ENCODE measurements at places on chromosomes 1 and 21.

- peak; percentile 81 for DNase-seq
These were observed 18.7 kb downstream of the CNTN2 start for GRCh38 chr1:205061665-205062069.

GRCh38 chr1:156246241-156246780 lies 1.5 kb downstream of the PAQR6 start:
- no peak for DNase-seq

GRCh38 chr1:55214212-55214933 lies 791 bp downstream of the USP24 start:
- peak; percentile 55 for DNase-seq

- DNase-seq, result peak; percentile 19
These were observed 98.8 kb downstream of the RABGAP1L start for GRCh38 chr1:174258148-174258550.

GRCh38 chr1:12696658-12697057 lies 19.3 kb upstream of the AADACL3 start:
- DNase-seq, result no peak

DNA sequence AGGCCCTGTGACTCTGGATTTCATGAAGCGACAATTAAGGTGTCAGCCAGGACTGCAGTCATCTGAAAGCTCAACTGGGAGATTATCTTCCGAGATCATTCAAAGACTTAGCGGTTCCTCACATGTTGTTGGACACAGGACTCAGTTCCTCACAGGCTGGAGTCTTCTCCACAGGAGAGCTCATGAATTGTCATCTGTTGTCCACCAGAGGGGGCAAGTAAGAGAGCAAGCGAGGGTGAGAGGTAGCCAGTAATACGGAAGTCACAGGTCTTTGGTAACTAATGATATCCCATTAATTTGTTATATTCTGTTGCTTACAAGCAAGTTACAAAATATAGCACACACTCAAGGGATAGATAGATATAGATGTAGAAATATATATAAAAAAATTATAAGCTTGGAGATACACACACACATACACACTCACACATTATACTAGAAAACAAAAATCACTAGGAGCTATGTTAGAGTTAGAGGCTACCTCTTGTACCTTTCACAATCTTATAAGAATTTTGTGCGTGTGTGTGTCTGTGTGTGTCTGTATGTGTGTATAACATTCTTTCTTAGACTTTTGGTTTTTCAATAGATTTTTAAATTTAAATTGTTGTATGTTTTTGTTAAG lies 1695.3 kb downstream of the BRINP3 start:
- DNase-seq, result peak; percentile 11

- DNase-seq, result no peak
These were observed 10.7 kb downstream of the EPHB2 start for GRCh38 chr1:22721122-22721873.

GRCh38 chr1:65002508-65003315 lies 36.4 kb upstream of the JAK1 start:
- peak; percentile 66 for DNase-seq

- no peak for DNase-seq
These were observed 47.0 kb downstream of the F5 start for GRCh38 chr1:169538998-169539871.
